Tongue (tissue), 3 donors: ENCODE measurements at places on chromosomes 2 and 18.

DNA sequence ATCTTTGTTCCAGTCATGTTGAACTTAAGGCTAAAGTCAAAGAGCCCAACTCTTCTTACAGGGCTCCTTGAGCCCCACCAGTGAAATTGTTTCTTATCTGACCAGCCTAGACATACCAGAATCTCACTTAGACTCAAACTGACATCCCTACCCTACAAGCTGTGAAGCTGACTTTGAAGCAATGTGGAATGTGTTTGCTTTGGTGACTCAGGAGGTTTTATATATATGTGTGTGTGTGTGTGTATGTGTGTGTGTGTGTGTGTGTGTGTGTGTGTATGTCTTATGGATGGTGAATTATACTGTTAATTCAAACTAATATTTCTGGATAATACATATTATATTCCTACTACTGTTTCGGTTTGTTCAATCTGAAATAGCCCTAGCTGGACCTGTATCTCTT, 67.3 kb downstream of the CAMKMT start:
- no peak for DNase-seq

DNA sequence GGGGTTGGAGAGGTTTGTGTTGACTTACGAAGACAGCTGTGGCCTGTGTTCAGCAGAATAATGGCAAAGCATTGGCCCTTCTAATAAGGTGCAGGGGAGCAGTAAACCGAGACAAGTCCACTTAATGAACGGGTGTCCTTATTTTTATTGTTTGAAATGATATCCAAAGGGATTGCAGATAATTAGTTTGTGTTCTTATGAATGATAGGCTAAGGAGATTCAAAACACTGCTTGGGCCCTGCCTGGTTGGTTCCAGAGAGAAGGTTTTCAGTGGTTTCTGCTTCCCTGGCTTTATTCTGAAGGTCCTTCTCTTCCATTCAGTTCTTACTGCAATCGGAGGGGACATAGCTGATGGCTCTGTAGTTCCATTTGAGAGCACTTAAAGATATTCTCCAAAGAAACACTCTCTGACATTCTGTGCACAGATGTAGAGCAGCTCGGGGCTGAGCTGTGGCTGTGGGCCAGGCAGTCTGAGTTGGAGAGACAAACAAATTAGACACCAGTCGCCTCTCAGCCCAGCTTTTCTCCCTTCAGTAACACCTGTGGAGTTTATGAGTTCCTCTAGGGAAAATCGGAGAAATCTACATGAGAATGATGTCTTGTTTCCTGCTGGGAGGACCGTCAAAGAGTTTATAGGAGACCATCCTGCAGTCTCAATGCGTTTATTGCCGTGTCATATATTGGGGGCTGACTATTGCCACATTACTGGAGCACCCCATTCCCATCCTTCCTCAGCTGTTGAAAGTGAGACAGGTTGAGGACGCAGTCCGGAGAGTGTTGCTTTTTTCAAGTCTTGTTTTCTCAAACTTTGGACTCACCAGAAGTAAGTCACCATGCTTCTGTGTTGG, 6.5 kb downstream of the GREB1 start:
- DNase-seq = peak; percentile 77

DNA sequence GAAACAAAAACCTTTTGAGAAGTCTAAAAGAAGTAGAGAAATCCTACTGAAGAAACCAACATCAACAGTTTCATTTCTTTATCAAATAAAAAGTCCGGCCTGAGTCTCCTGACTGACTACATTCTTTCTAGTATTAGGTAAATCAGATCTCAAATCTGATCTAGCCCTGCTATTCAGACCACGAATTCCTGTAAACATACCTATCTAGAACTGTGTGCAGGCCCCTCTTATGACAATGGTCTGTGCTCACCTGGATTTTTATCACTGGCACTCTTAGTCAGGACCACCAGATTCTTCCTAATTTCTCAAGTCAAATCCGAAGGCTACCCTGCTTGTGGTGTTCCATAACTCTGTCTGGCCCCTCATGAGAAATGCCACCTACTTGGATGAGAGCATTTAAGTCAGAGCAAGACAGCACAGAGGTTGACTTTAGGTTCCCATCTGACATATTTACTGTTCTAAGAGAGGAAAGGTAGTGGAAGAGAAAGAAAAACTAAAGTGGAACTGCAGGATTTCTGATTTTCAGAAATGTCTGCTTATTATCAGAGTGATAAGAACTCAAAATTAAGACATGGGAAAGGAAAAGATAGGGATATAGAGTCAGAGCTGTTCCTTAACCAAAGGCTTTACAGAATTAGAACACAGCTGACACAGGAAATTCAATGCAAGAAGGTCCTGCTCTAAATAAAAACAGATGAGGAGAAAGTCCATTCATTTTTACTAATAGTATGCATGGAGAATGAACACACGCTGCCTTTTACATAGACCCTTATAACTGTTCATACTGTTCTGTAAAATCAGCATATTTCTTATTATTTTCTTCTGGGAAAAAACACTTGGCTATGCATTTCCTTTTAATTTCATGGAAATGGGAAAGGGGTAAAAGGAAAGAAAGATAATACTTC, 56.5 kb downstream of the SLC8A1 start:
- DNase-seq = no peak

GRCh38 chr2:241558532-241559322, at the start of gene BOK:
TSS of gene BOK (plus strand) at chr2:241558745. CDS start at chr2:241559484, 739 bp downstream.
- DNase-seq = peak; percentile 86

DNA sequence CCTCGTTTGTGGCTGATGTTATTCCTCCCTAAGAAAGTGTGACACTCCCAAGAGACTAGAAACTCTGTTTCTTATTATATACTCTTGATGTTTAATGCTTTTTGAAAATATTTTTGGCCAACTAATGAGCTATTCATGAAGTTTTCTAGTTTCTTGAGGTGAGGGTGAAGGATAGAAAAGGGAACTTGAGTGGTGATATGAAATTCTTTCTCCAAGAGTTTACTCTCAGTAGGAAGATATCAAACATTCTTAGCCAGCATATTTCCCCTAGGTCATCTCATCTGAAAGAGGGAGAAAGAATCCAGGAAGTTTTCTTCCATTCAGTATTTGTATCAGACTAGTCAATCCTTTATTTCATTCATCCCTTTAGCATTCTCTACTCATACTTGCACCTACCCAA, 95.7 kb downstream of the MAP3K20 start:
- DNase-seq = no peak

DNA sequence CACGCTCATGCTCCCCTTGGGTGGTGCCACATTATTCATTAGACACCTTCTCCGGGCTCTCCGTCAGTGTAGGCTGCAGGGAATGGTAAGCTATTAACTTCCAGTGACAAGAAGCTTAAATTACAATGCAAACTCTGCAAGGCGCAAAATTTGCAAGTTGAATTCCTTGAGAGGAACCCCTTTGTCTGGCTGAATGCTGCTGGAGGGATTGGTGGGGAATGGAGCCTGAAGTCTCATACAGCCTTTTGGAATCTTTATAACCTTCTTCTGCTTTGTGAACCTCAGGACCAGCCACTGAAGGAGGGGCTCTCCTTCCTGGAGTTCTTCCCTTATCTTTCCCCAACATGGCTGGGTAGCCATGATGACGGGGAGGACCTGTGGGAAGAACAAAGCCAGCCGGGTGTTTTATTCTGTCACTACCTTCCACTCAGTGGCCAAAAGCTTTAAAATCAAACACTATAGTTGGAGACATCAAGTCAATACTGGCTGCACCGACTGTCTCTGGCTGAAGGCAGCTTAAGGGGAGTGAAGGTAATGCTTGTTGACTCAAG, 220.9 kb upstream of the EPHA4 start:
- no peak for DNase-seq

- DNase-seq = no peak
These were observed 81.9 kb downstream of the TGOLN2 start for GRCh38 chr2:85245891-85246290.

GRCh38 chr2:48961009-48961408, 193.3 kb downstream of the FSHR start:
- DNase-seq = no peak

DNA sequence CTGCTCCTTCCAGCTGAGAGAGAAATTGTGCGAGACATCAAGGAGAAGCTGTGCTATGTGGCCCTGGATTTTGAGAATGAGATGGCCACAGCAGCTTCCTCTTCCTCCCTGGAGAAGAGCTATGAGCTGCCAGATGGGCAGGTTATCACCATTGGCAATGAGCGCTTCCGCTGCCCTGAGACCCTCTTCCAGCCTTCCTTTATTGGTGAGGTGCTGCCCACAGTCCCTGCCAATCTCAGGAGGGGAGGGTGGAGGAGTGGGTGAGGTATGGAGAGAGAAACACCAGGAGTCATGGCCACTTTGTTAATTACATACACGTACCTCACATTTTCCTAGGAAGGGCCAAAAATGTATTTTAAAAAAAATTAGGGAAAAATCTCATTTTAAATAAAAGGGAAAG, 12.0 kb upstream of the DGUOK start:
- DNase-seq = no peak

DNA sequence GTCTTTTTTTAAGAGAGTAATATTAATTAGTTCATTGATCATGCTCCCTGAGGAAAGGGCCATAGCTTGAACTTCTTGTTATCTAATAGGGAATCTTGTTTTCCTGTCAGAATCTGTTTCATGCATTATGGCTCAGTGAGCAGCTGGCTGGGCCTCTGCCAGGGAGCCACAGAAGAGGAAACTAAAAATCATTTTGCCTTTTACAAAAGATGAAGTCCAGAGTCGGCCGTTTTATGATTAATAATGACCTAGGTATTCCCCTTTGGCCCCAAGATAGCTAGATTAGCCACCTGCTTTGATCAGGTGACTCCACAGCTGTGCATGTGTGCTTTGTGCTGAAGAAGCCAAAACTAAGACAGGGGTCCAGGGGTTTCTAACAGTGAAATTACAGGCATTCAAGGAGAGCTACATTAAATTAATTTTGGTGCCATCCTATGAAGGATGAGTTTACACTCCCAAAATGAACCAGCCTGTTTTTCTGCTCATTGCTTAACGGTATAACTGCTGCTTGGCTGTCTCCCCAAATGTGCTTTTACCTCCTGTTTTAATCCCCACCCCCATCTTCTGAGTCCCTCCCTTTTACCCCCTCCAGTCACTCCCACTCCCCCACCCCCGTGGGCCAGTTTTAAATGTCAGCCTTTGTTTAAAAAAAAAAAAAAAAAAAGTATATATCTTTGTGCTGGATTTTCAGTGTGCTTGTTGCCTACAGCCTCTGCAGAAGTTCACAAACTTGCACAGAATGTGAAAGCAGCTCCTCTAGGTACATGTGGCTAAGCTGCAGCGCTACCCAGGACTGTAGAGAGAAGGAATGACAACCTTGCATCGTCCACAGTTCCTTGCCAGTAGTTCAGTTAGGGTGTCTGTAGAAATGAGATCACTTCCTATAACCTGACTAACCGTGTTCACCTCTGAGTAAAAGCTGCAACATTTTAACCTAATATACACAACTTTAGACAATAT, 93.1 kb downstream of the CABLES1 start:
- DNase-seq = peak; percentile 68

GRCh38 chr2:47057687-47058002, 97.5 kb downstream of the STPG4 start:
- no peak for DNase-seq

GRCh38 chr2:106886916-106887758, 1.2 kb upstream of the ST6GAL2 start:
- peak; percentile 65 for DNase-seq
